Muscle of leg (tissue), 16 donors: ENCODE measurements at places on chromosomes 5 and 9. TPM values are rescaled to one million over a fixed set of nuclear protein-coding genes. Genes with fewer than 3 reads are reported as not detected.

DNA sequence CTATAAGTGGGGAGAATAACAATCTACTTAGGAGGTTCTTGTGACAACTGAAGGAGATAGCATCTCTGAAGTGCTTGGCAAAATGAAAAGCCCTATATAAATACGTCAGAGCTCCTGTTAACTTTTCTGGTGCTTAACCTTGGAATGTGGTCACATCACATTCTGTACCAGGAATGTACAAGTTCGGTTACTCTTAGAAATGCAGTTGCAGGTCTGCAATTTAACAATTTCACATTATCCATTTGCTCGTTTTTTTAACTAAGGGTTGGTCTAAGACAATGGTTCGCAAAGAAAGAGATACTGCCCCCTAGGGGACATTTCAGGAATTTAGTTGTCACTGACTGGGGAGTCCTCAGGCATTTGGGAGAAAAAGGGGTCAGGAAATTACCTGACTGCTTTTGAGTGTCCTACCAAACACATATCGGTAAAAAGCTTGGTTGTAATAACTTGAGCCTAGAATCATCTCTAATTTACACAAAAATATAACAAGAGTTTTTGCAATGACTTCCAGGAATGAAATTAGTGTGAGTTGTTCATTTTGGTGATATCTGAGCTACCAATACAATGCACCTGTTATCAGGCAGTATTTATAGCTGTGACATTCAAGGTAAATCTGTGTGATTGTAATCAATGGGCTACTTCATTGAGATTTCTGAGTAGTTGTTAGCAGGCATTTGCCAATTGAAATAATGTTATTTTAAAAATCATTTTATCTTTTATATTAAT, 5.4 kb upstream of the HBEGF start:
- peak; percentile 84 for DNase-seq

DNA sequence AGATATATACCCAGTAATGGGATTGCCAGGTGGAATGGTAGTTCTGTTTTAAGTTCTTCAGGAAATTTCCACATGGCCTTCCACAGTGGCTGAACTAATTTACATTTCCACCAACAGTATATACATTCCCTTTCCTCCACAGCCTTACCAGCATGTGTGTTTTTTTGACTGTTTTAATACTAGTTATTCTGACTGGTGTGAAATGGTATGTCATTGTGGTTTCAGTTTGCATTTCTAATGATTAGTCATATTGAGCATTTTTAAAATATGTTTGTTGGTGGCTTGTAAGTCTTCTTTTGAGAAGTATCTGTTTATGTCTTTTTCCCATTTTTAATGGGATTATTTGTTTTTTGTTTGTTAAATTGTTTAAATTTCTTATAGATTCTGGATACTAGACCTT, 208.9 kb downstream of the CFAP90 start:
- DNase-seq = no peak

GRCh38 chr5:92163906-92164305, 780.8 kb upstream of the ARRDC3 start:
- no peak for DNase-seq

DNA sequence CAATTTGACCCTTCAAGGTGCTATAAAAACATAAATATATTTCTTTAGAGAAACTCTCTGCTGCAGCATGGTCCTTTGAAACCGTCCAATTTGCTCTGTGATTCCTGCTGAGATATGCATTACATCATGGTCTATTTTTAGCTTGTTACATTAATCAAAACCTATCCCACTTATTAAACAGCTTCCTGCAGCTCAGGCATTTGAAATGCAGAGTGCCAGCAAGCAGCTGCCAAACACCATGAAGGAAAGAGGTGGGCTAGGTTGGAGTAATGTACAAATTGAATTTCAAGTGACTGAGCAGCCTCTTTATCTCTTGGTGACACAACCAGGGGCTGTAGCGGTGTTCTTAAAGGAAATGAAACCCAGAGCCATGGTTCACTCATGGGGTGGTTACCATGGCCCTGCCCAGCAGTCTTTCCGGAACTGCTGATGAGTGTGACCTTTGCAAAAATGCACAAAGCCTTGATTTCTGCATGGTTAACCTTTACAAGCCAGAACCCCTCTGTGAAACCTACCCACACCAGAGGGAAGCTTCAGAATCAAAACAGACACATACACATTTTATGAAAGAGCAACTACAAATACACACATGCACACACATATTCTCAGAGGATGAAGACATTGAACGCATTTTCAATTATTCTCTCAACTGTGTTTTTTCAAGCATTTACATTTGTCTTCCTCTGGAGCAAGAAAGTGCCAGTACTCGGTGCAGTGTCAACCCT, 155.8 kb upstream of the ZNF608 start:
- peak; percentile 69 for DNase-seq

GRCh38 chr5:159092972-159093371, 6.7 kb downstream of the EBF1 start:
- no peak for DNase-seq

- DNase-seq = no peak
These were observed 22.9 kb upstream of the GLRX start for GRCh38 chr5:95845391-95845790.

DNA sequence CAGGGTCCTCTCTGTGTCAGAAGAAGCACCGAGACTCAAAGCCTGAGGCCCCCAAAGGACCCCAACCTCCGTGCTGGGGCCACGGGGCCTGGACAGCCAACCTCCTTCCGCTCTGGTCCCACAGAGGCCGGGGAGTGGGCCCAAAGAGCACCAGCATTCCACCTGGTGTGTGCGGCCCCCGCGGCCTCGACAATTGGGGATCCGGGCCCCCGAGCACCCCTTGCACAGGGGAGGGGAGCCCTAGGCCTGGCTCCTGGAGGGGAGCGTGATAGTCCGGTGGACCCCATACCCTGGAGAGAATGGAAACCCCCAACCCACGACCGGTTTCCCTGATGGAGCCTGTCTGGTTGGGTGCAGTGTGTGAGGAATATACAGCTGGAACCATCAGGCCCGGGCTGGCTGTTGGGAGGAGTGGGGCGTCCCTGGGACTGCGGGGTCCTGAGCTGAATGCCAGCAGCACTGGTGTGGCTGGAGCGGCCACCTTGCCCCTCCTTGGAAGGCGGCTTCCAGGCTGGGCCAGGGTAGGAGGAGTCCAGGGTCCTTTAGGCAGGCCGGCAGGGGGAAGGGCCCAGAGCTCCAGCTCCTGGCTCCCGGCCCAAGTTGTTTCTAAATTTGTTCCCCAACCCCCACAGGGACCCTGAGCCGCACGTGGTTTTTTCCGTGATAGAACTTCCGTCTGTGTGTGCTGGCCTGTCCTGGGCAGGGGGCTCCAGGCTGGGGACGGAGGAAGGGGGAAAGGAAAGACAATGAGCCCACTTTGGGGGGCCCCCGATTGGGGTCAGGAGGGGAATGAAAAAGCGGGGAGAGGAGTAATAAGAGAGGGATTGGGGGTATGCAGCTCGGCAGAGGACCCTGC, 825 bp upstream of the TOR4A start:
- peak; percentile 95 for DNase-seq

- DNase-seq = no peak
These were observed 25.1 kb downstream of the RNF145 start for GRCh38 chr5:159184236-159184635.

DNA sequence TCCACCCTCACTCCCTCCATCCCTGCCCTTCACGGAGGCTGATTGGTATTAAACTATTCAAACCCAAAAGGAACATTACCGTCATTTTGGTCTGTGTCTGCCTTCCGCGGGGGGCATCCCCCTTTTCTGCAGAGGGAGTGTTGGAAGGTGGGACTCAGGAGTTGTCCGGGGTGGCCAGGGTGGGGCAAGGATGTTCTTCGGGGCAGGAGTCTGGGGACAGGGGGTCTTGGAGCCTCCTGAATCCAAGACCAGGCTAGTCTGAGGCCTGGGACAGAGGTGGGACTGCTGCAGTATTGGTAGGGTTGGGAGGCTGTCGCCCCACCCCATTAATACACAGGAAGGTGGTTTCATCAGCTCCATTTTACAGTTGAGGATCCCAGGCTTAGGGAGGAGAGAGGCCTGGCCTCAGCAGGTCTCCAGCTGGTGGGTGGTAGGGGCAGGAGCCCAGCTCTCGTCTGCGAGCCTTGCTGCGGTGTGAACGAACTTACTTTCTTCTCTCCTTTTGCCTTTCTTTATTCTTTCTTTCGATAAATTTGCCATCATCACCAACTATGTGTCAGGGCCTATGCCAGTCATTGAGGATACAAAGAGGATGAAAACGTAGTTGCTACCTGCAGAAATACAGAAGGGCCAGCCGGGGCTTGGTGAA, 33.8 kb downstream of the DAB2IP start:
- no peak for DNase-seq

- peak; percentile 70 for DNase-seq
These were observed 218.6 kb upstream of the RASEF start for GRCh38 chr9:83281306-83282255.

DNA sequence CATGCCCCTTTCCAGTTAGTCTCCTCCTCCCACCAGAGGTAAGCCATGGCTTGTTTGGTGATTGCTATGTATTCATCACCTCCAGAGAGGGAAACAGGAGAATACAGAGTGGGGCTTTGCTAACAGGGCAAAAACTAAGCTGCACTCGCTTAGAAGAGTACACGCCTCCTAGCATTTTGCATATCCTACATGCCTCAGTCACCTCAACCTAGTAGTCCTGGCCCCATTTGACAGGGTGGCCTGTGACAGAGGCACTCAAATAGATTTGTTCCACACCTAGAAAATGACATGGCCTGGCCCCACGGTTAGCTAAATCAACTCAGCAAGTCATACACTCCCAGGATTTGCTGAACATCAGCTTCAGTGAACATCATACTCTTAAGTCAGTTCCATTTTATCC, 90.7 kb downstream of the CYFIP2 start:
- DNase-seq = no peak

DNA sequence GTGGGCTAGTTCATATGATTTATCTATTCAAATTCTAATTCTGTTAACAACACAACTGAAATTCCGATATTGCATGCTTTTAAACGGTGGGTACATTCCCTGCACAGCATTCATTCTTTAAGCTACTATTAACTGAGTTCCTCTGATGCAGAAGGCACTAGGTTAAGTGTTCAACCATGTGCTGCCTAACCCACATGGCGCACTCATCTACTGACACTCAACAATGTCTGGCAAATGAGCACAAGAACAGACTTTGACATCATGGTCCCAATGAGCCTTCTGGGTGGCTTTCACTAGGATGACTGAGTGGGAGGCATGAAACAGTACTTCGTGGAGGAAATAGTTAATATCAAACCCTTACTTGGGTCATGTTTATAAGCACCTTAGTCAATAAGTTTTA, 10.2 kb downstream of the NREP start:
- no peak for DNase-seq

DNA sequence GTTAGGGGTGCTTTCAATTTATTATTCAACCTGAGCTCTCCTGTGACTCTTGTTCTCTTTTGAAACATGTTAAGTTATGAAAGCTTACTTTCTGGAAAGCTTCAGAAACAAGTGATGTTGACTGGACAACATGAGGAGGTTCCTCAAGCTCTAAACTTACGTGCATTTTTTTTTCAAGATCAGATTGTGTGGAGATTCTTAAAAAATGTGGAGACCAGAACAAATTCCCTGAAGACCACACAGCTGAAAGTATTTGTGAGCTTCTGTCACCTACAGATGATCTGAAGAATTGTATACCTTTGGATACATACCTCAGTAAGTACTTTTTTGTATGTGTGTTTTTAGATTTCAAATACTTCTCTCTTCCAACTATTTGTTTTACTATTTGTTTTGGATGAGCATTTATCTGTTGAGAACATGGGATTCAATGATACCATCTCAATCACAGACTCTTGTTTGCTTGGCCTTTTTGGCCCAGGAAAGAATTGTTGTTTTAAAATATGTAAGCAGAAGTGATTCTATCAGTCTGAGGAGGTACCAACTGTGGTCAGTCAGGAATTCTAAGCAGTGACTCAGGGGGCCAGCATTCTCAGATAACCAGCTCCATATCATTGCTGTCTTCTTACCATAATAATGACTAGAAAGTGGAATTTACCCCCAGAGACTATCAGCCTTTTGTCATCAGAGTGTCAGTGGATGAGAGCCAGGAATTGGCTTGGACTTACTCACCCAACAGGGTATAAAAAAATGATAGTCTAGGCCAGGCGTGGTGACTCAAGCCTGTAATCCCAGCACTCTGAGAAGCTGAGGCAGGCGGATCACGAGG, 34.4 kb upstream of the GLIPR2 start:
- no peak for DNase-seq

- no peak for DNase-seq
These were observed 158.7 kb downstream of the EBF1 start for GRCh38 chr5:158940977-158941376.

DNA sequence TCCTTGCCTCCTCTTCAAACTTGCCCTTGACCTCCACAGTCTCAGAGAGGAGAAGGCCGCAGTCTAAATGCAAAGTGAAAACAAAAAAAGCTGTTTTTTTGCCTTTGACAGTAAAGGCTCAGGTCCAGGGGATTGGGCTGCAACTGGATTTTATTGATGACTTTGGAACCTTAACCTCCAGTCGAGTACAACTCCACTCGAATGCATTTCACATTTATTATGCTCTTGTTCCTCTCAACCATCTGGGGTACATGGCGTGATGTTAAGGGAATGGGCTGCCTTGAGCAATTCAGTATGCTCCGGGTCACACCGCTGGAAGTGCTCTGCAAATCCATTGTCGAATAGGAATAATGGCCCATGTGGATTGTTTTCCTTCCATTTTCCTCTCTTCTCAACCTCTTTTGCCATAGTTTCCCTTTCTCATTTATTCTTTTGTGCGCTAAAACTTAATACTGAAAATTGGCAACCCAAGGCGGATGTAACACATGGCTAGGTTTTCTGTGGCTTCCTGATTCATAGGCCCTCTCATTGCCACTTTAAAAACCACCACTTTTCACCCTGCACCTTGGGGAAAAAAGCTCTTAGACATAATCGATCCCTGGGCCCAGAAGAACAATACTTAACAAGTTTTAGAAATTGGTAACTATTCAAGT, 34.3 kb downstream of the ITK start:
- DNase-seq = no peak

CCDC183 gene
- 0.84 TPM for total RNA-seq

CENPH gene
- total RNA-seq = 11.4 TPM

EGFLAM gene
- total RNA-seq = 38.0 TPM

PLPP6 gene
- total RNA-seq = 3.1 TPM

KIAA0825 gene
- 5.6 TPM for total RNA-seq

PTPN3 gene
- total RNA-seq = 3.1 TPM

ADGRV1 gene
- 0.80 TPM for total RNA-seq
